ENCODE measurements at places on chromosomes 1 and 21. TPM values are rescaled to one million over a fixed set of nuclear protein-coding genes. Genes with fewer than 3 reads are reported as not detected.

The BATF3 gene
- total RNA-seq: 9.0 TPM

The LY9 gene
- total RNA-seq: 2.5 TPM

The ACTRT2 gene
- total RNA-seq: not detected

The S100A1 gene
- total RNA-seq: 2.3 TPM

The RGS8 gene
- 0.05 TPM for total RNA-seq

The RGS7 gene
- not detected for total RNA-seq

The RXFP4 gene
- not detected for total RNA-seq

The AADACL4 gene
- not detected for total RNA-seq

The NBPF6 gene
- not detected for total RNA-seq

The FCMR gene
- total RNA-seq: 2.7 TPM

The MARCKSL1 gene
- total RNA-seq: 33.1 TPM

The KIAA1614 gene
- 3.6 TPM for total RNA-seq

The EPHB2 gene
- 11.3 TPM for total RNA-seq

The GOLPH3L gene
- 28.1 TPM for total RNA-seq

The CALML6 gene
- total RNA-seq: 1.0 TPM

The TRPM2 gene
- 11.0 TPM for total RNA-seq

The SHISA4 gene
- total RNA-seq: 12.7 TPM

The SLC44A5 gene
- 0.09 TPM for total RNA-seq

The DNASE2B gene
- total RNA-seq: 1.8 TPM

The PSMG1 gene
- 32.4 TPM for total RNA-seq

The LMOD1 gene
- 17.9 TPM for total RNA-seq

The S100A7 gene
- not detected for total RNA-seq

The LRRC8C gene
- 11.4 TPM for total RNA-seq

The LIN28A gene
- not detected for total RNA-seq

The RAB42 gene
- 17.7 TPM for total RNA-seq

The OR2T11 gene
- not detected for total RNA-seq

The ADAMTSL4 gene
- 52.9 TPM for total RNA-seq

The PKP1 gene
- 2.1 TPM for total RNA-seq

The APOBEC4 gene
- total RNA-seq: 0.26 TPM

The PLA2G5 gene
- total RNA-seq: 4.9 TPM

The RNU1-4 gene
- 2,748 TPM for total RNA-seq

The FCRL5 gene
- 1.5 TPM for total RNA-seq

The TFF3 gene
- total RNA-seq: 5.5 TPM

The SLAMF8 gene
- 41.3 TPM for total RNA-seq

The TMCO2 gene
- total RNA-seq: not detected

The GBP4 gene
- total RNA-seq: 13.4 TPM

The TIE1 gene
- total RNA-seq: 38.5 TPM

The CLCA2 gene
- total RNA-seq: 0.38 TPM
